ENCODE measurements at places on chromosomes 4 and X.

- DNase-seq: no peak
These were observed 68.9 kb upstream of the BMP2K start for GRCh38 chr4:78707268-78707667.

- DNase-seq: peak; percentile 55
These were observed 3.4 kb downstream of the ATP1B4 start for GRCh38 chrX:120365320-120365719.

DNA sequence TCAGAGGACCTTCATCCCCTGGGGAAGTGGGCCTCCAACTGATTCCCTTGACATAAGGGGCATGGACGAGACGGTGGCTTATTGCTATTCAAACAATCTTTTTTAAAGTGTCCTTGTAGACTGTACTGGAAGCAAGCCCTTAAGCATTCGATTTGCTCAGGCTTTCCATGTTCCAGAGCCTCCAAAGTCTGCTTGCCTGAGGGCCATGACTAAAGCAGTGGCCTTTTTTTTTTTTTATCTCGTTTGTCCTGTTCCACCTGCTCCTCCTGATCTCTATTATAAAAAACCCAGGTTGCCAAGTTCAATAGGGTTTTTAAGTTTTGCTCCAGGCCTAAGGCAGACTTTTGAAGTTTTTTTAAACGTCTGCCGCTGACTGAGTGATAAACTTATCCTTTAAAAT is 103.7 kb upstream of the AADAT start:
- no peak for DNase-seq

- DNase-seq: peak; percentile 33
These were observed 106.7 kb downstream of the KIT start for GRCh38 chr4:54764476-54764875.

- peak; percentile 63 for DNase-seq
These were observed at the start of gene SCML2 for GRCh38 chrX:18354369-18355223. TSS of gene SCML2 (minus strand) at chrX:18354688. CDS start at chrX:18334071, 20,617 bp downstream.

- no peak for DNase-seq
These were observed 517.4 kb downstream of the RPA4 start for GRCh38 chrX:97401154-97401553.

DNA sequence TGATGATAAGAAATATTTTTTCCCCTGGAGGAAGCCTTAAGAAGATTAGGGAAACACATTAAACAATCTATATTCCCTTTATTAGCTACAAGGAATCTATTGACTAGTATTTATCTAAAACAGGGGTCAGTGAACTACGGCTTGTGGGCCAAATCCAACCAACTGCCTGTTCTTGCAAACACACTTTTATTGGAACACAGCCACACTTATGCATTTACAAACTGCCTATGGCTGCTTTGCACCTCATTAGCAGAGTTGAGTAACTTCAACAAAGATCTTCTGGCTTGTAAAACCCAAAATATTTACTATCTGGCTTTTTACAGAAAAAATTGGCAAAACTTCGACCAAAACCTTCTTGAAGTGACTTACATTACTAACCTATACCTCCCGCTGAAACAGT is 733.9 kb upstream of the FTHL17 start:
- DNase-seq: no peak

Measured in left hindlimb (tissue), 1 donor.